Activated T-helper 1 cell treated with anti-CD3 and anti-CD28 coated beads, Interleukin-2, amount 50 U/mL, for 16 hours (primary cell): ENCODE measurements at places on chromosomes 16 and 17.

DNA sequence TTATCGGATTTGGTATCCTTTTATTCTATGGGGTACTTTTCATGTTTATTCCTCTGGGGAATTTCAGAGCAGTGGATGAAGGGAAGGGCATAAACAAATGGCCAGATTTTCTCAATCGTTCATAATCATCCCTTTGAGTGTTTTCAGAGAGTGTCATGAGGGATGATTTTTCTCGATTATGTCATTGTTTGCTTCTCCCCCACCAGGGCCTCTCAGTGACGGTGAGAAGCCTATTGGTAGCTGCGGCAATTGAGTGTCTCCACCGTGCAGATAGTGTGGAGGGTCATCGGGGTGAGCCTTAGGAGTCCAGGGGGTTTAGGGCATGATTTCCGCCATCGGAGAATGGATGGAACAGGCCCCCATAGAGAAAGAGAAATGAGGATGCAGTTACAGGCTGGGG, 57.2 kb downstream of the USP43 start:
- DNase-seq: no peak

GRCh38 chr17:33086041-33086440, 94.4 kb downstream of the SPACA3 start:
- DNase-seq: no peak

DNA sequence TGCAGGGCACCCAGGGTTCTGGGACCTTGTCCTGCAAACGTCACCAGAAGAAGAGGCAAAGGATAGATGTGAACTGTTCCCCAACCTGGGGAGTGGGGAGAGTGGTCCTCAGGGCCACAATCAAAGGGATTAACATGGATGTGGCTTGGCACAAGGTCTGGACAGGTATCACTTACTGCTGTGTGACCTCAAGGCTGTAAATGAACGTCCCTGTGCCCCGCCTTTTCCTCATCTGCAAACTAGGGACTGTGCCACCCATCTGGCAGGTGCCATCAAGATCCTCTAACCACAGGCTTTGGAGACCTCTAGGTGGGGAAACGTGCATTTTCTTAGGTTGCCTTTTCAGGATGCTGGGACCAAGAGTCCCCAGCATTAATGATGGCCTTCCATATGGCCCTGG, 25.1 kb downstream of the SLC5A10 start:
- no peak for DNase-seq

- no peak for DNase-seq
Observed at GRCh38 chr16:27556471-27556870, 6.5 kb downstream of the KATNIP start.

DNA sequence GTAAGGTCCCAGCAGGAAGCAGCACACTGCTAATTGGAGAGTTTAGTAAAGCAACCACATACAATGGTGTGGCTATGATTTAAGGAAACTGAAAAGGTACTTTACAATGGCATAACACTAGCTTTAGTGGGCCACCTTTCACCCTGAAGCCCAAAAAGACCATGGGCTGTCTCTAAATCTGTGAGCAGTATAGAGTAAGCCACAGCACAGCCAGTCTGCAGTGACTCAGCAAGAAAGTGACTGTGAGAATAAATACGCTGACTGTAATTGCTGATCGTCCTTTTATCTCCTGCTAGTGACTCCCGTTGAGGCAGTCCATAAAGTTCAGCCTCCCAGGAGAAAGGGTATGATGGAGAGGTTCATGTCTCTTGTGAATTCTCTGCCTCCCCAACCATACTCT, 679.8 kb upstream of the KIF2B start:
- no peak for DNase-seq

- no peak for DNase-seq
Observed at GRCh38 chr17:70405492-70406220, 236.3 kb downstream of the KCNJ2 start.

DNA sequence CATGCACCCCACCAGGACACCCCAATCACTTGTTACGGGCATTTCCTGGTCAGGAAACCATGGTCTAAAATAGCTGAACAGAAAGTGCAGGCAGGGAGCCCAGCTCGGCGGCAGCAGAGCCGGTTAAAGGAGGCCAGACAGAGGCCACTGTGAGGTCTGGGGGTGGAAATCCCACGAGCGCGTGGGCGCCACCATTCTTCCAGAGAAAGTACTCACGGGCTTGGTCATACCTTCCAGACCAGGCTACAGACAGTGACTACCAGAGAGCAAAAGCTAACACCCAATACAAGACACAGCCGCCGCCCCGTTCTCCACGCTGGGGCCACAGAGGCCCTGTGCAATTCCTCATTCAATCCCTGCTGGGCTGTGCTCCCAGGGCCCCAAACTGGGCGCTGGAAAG, 11.9 kb downstream of the CEP131 start:
- no peak for DNase-seq

DNA sequence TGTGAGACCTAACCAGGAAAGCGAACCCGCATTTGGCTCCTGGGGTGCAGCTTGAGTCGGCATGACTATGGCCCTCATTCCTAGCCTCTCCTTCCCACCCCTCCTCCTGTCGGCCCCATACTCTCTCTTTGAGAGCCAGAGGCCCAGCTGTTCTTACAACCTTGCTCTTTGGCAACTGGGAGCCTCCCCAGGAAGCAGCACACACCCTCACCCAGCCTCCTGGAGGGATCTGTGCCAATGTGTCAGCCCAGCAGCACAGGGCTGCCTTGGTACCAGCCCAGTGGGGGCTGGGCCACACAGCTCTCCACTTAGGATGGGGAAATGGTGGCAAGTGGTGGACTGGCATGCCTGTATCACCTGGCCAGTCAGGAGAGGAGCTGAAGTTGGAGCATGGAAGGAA, 70.3 kb upstream of the LGALS9 start:
- DNase-seq: no peak

- DNase-seq: no peak
Observed at GRCh38 chr16:82567175-82567574, 59.6 kb upstream of the CDH13 start.

- DNase-seq: no peak
Observed at GRCh38 chr17:74408262-74408661, 23.6 kb upstream of the GPRC5C start.

GRCh38 chr16:83296505-83296904, 511.3 kb upstream of the HSBP1 start:
- no peak for DNase-seq

- DNase-seq: no peak
Observed at GRCh38 chr16:48446534-48446920, 61.3 kb upstream of the SIAH1 start.

GRCh38 chr17:40095944-40096791, 4.2 kb downstream of the NR1D1 start:
- peak; percentile 44 for DNase-seq

GRCh38 chr17:1031711-1032110, 34.8 kb downstream of the TIMM22 start:
- DNase-seq: no peak

DNA sequence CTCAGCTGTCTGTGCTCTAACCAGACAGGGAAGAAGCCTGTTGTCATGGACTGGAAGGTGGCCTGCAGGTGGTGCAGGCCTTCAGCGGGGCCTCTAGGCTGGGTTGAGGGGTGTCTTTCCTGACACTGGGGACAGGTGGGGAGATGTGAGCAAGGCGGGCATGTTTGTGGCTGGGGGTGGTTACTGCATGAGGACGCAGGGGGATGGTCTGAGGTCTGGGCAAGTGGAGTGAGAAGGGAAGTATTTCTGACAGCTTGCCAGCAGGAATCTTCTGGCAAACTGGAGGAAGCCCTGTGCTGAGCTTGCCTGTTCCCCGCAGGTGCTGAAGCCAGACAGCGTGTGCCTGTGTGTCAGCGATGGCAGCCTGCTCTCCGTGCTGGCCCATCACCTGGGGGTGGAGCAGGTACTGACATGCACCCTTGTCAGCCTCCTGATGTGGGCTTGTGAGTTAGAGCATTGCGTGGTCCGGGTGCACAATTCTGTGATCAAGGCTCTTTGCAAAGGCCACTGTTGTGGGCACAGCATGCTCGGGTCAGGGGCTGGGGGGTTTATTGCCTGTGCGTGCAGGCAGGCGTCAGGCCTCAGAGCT, 36.2 kb downstream of the PRMT7 start:
- DNase-seq: no peak

GRCh38 chr16:27448532-27449433, 46.8 kb downstream of the IL21R start:
- DNase-seq: no peak

GRCh38 chr17:21460358-21460757, 84.2 kb downstream of the KCNJ12 start:
- no peak for DNase-seq

GRCh38 chr17:21313320-21313719, 28.8 kb downstream of the MAP2K3 start:
- no peak for DNase-seq

- peak; percentile 19 for DNase-seq
Observed at GRCh38 chr16:11405331-11406176, 60.3 kb downstream of the RMI2 start.

DNA sequence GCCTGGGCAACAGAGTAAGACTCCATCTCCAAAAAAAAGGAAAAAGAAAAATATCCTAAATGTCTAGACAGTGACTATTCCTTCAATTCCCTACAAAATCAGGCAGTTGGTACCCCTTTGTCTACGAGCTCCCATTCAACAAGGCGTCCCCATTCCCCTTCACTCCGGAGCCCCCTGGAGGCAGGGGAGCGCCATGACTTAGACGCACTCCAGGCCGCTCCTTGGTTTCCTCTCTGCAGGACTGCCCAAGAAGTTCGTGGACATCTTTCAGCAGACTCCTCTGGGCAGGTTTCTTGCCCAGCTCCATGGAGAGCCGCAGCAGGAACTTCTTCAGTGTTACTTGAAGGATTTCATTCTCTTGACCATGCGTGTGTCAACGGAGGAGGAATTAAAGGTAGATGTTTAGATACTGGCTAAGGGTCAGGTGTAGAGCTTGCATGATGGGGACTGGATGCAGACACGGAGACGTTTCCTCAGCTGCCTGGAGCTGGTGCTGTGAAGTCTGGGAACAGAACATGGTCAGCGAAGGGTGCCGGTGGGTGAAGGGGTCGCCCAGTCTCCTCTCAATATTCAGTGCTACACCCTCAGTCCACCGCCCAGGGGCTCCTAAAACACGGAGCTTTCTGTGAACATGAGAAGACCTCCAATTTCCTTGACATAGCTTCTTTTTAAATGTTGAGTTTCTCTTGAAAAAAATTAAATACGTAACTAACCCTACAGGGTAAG, 53.3 kb upstream of the ENDOV start:
- no peak for DNase-seq

DNA sequence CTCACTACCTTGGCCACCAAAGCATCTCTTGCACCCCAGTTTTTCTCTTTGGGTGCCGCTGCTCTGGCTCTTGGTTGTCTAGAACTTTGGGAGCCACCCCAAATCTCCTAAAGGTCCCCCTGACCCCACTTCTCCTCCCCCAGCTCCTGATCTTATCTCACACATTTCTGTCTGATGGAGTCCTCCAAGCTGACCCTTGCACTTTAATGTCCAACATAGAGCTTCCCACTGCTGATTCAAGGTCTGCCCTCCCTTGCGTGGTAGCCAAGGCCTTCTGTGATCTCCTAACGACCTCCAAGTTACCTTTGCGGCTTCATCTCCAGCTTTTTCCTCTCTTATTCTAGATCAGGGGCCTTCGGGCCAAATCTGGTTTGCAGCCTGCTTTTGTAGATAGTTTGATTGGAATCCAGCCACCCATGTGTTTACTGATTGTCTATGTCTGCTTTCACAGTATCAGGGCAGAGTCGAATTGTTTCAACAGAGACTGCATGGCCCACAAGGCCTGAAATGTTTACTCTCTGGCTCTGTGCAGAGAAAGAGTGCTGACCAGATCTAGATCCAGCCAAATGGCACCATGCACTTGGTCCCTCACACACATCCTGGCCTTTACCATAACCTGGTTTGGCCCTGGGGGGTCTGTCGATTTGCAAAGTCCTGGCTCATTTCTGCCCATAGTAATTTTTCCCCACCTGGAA, 168.6 kb downstream of the HAPSTR1 start:
- DNase-seq: no peak

- DNase-seq: no peak
Observed at GRCh38 chr16:20136446-20136968, 62.8 kb upstream of the GPR139 start.

DNA sequence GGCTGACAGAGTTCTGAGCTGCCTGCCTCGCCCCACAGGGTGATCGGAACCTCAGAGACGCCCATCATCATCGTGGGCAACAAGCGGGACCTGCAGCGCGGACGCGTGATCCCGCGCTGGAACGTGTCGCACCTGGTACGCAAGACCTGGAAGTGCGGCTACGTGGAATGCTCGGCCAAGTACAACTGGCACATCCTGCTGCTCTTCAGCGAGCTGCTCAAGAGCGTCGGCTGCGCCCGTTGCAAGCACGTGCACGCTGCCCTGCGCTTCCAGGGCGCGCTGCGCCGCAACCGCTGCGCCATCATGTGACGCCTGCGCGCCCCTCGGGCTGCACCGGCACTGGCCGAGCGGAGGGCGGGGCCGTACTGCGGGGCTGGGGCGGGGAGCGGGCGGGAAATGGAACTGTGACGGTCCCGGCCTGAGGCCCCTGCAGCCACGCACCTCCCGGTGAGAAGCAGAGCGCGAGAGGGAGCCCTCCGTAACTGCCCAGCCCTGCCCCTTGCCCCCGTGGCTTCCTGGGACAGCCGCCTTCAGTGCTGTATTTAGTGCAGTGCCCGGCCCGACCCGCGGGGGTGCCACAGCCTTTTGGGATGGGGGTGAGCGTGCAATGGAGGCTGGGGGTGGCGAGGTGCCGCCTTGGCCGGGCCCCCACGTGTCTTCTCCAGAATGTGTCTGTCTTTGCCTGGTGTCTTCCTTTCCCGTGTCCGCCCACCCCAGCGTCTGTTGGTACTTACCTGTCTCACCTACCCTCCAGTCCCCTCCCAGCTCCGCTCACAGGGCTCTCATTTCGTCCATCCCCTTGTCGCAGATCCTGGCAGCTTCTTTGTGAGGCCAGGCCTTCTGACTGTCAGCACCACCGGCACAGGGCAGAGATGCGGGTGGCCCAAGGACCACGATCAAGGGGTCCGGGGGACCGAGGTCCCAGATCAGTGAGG, 9.8 kb downstream of the RASL10B start:
- DNase-seq: no peak

DNA sequence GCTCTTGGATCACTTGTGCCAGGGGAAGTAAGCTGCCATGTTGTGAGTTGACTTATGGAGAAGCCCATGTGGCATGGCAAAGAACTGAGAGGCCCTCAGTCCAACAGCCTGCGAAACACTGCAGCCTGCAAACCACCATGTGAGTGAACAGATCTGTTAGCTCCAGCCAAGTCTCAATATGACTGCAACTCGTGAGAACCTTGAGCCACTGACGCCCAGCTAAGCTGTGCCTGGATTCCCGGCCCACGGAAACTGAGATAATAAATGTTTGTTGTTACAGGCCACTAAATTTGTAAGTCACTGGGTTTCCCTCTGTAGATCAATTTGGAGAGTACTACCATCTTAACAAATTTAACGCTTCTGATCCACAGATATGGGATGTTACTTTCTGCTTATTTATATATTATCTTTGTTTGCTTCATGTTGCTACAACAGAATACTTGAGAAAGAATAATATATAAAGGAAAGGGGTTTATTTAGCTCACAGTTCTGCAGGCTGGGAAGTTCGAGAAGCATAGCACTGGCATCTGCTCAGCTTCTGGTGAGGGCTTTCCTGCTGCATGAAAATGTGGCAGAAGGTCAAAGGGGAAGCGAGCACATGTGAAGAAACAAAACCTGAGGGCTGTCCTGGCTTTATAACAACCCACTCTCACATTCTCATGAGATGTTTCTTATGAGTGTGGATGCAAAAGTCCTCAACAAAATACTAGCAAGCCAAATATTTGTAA, 29.4 kb upstream of the ATP2A3 start:
- DNase-seq: no peak

GRCh38 chr17:82414548-82415281, 3.4 kb upstream of the HEXD start:
- DNase-seq: peak; percentile 46

- no peak for DNase-seq
Observed at GRCh38 chr17:66341462-66341861, 39.0 kb downstream of the PRKCA start.
